ENCODE measurements at places on chromosomes 1 and 21.

- no peak for DNase-seq
Observed at GRCh38 chr21:14403681-14404318, 20.9 kb upstream of the HSPA13 start.

- DNase-seq: no peak
Observed at GRCh38 chr1:88851303-88852063, 39.9 kb downstream of the GTF2B start.

GRCh38 chr1:165369255-165369848 is 12.8 kb upstream of the LMX1A start:
- DNase-seq: peak; percentile 74

- no peak for DNase-seq
Observed at GRCh38 chr1:166136222-166136621, 30.6 kb downstream of the FAM78B start.

DNA sequence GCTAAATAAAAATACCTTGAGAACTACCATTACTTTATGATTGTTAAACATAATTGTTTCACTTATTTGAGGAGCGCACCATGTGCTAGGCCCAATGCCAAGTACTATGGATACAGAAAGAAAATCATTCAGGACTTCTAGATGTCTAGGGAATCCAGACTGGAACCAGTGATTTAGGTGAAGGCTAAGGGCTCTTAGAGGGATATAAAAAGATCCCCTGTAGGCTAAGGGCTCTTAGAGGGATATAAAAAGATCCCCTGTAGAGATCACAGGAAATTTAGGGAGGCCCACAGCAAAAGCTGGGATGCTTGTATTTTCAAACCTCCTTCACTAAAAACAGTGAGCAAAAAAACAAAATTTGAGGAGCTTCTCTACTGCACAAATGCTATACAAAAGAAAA is 6.7 kb downstream of the TOR1AIP2 start:
- DNase-seq: no peak

DNA sequence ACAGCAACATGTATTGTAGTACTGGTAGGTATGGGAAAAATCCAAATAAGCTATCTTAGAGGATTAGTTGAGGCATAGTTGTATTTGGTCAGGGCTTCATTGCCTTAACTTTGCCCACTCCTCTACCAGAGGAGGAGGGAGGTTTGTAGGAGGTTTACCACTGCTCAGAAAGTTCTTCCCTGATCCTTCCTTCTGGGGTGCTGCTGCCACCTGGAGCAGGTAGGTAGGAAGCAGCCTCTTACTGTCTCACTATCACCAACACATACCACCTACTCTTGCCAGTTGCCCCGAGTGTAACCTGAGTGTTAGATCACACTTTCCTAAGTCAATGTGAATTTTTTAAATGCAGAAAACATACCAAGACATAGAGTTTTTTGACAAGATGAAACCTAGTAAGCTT is 24.1 kb upstream of the ZSWIM5 start:
- DNase-seq: peak; percentile 73

DNA sequence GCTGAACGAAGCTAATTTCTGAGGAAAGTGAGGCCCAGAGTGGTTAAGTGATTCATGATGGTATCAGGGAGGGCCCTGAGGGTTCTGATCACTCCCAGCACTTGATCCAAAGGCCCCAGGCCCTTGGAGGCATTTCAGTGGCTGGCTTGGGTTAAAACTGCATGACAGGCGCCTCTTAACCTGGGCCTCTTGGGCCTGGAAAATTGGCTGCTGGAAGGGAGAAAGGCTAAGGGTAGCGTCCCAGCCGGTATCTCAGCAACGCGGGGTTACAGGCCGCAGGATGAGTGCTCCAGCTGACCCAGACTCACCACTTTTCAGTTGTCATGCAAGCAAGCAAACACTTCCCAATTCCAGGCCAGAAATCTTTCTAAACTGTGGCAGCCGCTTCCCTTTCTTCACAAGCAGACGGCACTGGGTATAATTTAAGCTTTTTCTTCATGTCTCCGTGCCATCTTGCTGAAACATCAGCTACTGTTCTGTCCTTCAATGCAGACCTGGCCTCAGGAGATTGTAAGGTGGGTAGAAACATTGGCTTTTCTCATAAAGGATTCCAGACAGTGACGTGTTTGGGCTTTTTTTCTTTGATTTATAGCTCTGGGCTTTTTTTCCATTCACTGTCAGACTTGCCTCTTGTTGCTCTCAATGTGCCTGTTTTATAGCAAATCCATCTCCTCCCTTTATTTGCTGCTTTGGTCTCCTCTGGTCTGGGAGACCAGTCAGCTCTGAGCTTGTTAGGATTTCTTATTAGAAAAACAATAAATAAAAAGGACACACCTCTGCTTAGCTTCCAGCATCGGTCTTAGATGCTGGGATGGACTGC is 229.1 kb downstream of the KCNJ6 start:
- no peak for DNase-seq

GRCh38 chr1:86052948-86053698 is 103.4 kb downstream of the COL24A1 start:
- no peak for DNase-seq

- DNase-seq: no peak
Observed at GRCh38 chr1:89842567-89843272, 21.9 kb downstream of the LRRC8D start.

DNA sequence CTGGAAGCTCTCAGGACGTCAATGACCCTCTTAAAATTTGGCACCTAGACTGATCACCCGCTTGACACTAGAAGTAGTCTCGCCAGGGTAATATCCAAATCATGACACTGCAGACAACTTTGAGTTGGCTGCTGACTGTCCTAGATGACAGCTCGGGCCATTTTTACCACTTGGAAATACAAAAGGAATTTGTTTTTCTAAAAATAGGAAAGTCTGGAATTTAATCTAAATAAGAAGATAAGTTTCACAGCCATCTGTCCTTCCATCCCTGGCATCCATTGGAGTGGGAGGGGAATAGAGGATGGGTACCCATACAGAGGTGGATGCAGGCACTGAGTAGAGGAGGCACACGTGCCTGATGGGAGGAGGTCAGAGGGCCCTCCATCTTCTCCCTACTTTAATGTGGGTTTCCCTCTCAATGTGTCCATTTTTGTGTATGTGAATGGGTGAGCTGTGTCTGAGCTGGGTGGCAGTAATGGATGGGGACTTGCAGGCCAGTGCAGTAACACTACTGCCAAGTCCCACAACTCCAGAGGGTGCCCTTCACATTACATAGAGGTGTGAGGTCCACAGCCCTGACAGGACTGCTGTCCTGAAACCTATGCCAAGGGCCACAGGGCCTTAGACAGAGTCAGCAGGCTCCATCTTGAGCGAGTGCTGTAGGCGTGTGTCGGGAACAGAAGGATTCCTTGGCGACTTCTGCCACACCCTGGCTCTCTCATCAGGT is 104.8 kb upstream of the IPO9 start:
- no peak for DNase-seq

DNA sequence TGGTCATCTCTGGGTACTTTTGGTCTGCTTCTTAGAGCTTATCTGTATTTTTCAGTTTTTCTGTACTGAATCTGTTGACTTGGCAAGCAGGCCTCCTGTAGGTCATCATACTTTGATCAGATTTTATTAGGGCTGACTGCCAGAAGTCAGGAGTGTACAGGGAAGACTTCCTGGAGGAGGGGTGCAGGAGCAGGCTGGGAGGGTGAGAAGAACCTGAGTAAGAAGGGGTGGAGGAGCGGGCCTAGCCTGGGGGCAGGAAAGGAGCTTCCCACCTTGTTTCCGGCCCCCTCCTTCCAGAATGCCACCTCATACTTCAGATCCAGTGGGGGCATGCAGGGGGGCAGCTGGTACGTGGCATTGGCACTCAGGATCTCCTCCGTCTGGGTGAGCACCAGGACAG is 18.3 kb upstream of the IL22RA1 start:
- peak; percentile 60 for DNase-seq

DNA sequence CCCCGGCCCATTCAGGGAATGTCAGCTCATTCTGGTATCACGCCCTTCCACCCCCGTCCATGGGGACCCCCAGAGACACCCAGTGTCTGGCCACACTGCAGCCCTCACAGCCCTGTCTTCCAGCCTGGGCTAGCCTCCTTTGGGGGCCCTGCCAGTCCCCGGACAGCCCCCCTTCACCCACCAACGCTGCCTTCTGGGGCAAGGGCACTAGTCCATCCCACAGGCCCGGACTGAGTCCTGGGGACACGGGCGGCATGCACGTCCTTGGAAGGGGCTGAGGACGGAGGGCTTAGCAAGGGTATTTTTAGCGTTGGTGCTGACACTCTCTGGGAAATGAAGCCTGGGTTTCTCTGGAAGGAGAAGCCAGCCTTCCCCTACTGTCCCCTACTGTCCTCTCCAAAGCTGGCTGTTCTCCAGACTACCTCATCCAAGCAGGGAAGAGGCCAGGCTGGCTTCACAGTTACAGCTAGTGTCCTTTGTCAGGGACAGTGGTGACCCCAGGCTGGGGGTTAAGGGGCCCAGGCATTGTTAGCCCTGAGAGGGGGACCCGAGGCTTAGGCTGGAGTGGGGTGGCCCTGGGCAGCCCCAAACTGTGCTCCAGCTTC is 39.5 kb downstream of the COQ8A start:
- no peak for DNase-seq

DNA sequence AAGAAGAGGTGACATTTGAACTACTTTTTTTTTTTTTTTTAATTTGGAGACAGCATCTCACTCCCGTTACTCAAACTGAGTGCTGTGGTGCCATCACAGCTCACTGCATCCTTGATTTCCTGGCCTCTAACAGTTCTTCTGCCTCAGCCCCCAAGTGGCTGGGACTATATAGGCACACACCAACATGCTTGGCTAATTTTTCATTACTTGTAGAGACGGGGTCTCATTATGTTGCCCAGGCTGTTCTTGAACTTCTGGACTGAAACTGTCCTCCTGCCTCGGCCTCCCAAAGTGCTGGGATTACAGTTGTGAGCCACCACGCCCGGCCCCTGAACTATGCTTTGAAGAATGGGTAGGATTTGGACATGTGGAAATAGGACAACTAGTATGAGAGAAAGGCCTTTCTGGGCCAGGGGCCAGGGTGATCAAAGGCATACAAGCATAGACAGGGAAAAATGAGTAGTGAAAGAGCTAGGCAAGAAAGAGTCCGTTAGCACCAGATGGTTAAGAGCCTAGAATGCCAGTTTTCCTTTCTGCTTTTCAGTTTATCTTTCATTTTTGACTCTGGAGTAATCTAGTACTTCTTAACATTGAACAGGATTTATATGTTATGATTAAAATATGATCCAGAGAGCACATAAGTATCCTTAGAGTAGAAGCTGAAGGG is 6.3 kb downstream of the RABGAP1L start:
- DNase-seq: no peak

- no peak for DNase-seq
Observed at GRCh38 chr1:43368646-43369020, 822 bp upstream of the ELOVL1 start.

DNA sequence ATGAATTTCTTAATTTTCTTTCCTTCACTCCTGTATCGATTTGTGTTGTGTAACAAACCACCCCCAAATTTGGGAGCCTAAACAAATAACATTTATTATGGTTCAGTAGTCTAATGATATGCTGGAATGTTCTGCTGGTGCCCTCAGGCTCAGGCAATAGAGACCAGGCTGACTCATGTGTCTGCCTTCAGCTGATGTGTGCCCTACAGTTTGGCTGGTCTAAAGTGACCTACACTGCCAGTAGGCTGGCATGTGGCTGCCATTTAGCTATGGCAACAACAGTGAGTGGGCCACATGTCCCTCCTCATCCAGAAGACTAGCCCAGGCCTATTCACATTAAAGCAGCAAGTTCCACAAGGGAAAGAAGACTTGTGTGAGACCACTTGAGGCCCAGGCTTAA is 115.8 kb downstream of the PTPRC start:
- DNase-seq: no peak

GRCh38 chr1:240413732-240414131 is 198.2 kb downstream of the GREM2 start:
- DNase-seq: no peak

DNA sequence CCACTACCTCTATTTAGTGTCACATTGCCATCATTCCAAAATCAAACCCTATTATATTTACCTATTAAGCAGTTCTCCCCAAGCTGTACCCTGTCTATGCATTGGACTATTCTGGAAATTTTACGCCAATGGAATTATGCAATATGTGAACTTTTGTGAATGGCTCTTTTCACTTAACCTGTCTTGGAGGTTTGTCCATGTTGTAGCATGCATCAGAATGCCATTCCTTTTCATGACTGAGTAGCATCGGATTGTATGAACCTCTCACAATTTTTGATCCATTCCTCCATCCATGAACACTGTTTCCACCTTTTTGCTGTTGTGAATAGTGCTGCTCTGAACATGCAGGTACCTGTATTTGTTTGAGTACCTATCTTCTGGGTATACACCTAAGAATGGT is 33.7 kb downstream of the FAM163A start:
- DNase-seq: no peak

- DNase-seq: no peak
Observed at GRCh38 chr1:207852576-207853371, 58.2 kb downstream of the CD34 start.

GRCh38 chr1:228291906-228292608 is 84.2 kb downstream of the OBSCN start:
- no peak for DNase-seq

- DNase-seq: no peak
Observed at GRCh38 chr21:28776251-28776650, 216.4 kb downstream of the LTN1 start.

DNA sequence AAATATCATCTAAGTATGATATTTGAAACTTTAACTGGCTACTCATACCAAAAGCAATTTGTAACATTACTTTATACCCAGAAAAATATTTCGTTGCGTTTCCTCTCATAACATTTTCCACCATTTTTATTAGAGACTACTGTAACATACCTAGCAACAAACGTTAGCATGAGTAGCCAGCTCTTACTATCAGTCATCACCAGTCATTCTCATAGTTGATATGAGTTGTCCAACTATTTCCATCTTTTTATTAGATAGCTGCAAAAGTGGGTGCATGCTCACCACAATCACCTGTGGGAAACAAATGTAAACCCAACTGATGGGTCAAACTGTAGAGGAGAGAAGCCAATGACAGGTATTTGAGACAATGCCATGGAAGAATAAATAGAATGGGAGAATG is 114.6 kb downstream of the AKT3 start:
- DNase-seq: no peak

GRCh38 chr1:153447498-153448170 is 12.8 kb downstream of the S100A7 start:
- no peak for DNase-seq

DNA sequence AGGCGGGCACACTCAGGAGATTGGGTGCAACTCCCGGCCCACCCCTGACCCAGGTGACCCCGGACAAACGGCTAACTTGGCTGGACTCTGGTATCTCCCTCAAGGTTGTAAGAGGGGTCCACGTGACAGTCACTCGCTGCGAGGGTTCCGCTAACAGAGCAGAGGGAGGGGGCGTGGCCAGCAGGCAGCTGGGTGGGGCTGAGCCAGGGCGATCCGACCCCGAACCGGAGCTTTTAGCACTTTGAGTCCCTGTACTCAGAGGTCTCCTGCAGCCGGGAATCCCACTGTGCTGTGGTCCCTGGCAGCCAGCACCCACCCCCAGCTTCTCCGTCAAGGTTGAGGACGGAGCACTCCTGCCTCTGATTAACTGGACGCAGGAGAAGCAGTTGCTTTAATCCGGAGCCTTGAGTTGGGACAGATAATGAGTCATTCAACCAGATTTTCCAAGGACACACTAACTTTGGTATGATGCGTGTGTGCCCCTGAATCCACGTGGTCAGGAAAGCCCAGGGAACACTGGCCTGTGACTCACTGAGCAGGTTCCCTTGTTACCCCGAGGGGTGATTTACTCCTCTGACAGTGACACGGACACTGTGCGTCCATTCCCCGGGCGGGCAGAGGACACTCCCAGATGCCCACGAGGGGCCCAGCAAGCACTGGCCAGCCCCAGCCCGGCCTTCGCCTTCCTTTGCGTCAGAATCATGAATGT is 16.8 kb downstream of the TRPM2 start:
- peak; percentile 54 for DNase-seq
